ENCODE measurements at places on chromosomes 11 and 22. TPM values are rescaled to one million over a fixed set of nuclear protein-coding genes. Genes with fewer than 3 reads are reported as not detected.

- peak; percentile 26 for ATAC-seq
These were observed 129.8 kb downstream of the FCHSD2 start for GRCh38 chr11:73012121-73012863.

CRYBB3 gene
- total RNA-seq, result not detected

FAM111B gene
- 0.82 TPM for total RNA-seq

GRCh38 chr22:24812950-24813775 lies 7.2 kb downstream of the SGSM1 start:
- no peak for ATAC-seq

OR52H1 gene
- total RNA-seq, result 0.47 TPM
